ENCODE measurements at places on chromosomes 2 and 18.

- DNase-seq = no peak
These were observed 393.9 kb upstream of the ACVR2A start for GRCh38 chr2:147450661-147451510.

DNA sequence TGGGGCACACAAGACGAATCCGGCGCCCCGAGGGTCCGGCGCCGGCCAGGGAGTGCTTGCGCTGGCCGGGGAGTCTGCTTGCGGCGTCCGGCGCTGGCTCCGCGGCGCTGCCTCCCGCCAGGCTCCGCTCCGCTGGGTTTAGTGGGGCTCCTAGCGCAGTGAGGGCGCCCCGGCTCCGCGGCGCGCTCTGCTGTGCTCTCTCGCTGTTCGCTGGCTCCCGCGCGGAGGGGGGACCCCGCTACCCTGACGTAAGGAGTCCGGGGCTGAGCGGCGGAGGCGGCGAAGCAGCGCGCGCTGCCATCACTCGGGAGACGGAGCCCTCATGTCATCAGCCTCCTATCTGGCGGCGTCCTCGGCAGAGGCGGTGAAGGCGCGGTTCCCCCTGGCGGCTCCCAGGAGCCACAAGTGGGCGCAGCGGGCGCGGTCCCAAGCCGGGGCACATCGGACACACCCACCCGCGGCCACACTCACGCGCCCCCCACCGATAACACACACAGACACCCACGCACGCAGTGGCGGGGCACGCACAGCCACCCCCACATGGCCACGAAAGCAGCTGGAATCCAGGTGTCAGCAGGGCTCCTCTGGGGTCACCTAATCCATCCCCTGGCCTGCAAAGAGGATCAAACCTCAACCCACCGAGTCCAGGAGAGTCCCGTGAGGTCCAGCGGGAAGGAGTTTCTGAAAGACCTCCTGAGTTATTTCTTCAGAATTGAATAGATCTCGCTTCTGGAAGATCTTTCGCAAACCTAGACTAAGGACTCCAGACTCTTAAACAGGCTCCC, at the start of gene C1QL2:
C1QL2 (minus strand) TSS at position 189 of the 785 bp plus-strand sequence. CDS start 482 bp downstream, outside the sequence.
- no peak for DNase-seq

DNA sequence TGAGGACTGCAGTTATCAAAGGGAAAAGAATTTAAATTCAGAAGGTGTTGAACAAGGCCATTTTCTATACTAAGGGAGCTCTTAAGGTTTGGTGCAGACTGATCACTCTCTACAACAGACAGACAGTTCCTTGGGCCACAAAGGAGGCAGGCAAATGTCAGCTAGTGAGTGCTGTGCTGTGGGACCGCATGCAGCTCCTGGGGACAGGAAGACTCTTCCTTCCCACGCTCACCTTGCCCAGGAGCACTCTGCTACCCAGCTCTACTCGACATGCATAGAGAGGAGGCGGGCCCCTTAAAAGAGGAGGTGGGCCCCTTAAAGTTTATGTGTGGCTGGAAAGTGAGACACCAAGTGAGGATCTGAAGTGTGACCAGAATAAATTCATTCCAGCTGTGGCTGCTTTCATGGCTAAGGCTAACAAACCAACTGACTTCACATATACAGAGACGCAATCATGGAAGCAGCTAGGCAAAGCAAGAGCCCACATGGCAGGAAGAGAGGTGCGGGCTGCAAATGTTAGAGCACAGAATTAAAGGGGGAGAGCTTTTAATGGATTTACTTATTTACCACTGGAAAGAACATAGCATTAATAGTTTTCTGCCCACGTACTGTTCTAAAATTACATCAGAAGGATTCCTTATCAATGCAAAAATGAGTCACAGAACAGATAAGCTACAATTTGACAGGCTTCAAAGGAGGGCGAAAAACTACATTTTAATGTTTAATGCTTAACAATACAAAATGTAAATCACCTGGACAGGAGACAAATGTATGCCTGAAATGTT, 101.4 kb upstream of the RNU4ATAC start:
- DNase-seq = no peak

DNA sequence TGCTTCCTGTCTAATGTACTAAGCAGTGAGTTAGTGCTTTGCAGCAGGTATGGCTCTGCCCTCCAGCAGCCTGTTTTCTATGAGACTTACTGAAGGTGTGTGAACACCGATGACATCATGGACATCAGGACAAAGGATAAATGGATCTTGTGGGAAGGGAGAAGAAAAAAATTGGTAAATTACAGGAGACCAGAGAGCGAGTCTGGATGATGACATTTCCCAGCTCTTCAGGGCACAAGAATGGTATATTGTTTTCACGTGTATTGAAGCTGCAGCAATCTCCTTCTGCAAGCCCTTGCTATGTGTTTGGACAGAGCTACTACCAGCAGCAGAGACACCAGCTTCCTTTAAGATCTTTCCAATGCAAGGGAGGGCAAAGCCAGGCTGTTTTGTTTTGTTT, 47.2 kb downstream of the DCC start:
- no peak for DNase-seq

- DNase-seq = no peak
These were observed 600.1 kb downstream of the IRS1 start for GRCh38 chr2:226199555-226199954.

DNA sequence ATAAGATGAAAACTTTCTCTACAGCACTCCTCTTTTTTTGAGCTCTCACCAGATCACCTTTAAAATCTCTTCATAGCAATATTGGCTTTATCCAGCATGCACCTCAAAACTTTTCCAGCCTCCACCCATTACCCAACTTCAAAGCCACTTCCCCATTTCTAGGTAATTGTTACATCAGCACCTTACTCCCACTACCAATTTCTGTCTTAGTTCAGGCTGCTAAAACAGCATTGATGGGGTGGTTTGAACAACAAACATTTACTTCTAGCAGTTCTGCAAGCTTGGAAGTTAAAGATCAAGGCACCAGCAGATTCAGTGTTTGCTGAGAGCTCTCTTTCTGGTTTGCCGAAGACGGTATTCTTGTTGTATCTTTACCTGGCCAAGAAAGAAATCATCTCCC, 114.0 kb upstream of the SLC39A10 start:
- DNase-seq = no peak

GRCh38 chr2:57552885-57553284, 493.7 kb upstream of the VRK2 start:
- no peak for DNase-seq

DNA sequence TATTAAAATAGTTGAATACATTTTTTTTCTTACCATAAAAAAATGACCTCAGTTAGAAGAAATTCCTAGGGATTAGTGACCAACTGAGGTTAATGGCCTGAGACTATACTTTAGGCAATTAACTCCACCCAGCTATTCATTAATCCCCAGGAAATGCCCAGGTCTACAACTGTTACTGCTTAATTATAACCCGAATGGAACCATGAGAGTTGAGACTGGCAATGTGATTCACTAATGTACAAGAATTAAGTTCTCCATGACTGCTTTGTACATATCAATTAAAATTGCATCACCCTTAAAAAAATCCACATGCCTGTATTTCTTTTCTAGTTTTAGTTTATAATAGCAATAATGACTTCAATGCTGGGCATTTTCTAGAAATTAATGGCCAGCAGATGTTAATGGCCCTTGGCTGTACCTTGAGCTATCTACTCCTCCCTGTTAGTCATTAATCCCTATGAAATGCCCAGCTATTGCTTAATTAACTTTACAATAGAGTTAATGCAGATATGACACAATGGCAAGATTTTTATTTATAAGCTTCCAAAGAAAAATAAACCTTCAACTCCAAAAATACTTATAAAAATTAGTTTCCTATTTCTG, 44.1 kb downstream of the ERBB4 start:
- DNase-seq = no peak

- no peak for DNase-seq
These were observed 7.8 kb upstream of the ARHGAP25 start for GRCh38 chr2:68726608-68727367.

- no peak for DNase-seq
These were observed 35.7 kb downstream of the SP3 start for GRCh38 chr2:173929441-173929840.
